Head of caudate nucleus (tissue), 42 donors: ENCODE measurements at places on chromosomes 1 and 21.

DNA sequence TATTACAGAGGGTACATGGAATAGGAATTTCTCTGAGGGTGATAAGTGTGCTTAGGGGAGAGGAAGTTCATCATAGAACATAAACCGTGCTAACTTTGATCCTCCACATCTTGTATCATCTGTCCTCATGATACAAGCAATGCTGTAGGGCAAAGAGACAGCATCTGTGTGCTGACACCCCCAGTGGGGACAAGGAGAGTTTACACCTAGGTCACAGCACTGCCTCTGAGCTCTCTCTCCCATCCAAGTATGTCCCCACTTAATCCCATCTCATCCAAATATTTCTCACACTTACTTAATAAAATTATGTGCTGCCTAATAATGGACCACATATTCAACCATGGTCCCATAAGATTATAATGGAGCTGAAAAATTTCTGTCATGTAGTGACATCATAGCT lies 4.3 kb upstream of the TEDDM1 start:
- DNase-seq, result no peak

DNA sequence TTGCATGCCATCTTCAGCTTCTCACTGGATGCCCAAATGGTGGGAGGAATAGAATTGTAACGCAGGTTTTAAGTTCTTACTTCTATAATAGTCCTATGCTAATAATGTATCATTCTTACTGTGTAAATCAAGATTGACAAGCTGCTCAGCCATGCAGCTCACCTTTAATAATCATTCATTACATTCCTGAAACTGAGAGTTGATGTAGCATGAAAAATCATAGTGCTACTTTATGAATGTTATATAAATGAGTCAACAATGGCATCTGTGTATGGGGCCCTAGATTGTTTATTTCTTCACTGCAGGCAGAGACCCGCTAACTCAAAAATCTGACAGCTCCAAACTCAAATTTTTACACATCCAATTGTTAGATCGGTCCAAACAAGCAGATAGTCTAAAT lies 34.4 kb downstream of the FH start:
- no peak for DNase-seq

DNA sequence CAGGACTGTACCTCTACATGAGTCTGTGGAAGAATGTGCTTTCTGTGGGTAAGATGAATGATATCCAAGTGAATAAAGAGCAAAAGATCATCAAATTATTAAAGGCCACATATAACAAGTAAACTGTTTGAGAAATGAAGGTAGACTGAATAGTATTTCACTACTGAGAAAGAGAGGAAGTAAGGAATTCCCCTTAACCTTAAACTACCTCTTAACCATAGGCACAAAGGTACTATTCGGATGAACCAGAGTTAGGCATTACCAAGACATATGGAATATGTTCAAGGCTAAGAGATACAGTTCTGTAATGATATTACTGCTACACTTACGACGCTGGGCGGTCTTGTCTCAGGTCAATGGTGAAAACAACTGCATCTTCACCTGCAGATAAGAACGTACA lies 25.5 kb downstream of the DCAF8 start:
- no peak for DNase-seq

DNA sequence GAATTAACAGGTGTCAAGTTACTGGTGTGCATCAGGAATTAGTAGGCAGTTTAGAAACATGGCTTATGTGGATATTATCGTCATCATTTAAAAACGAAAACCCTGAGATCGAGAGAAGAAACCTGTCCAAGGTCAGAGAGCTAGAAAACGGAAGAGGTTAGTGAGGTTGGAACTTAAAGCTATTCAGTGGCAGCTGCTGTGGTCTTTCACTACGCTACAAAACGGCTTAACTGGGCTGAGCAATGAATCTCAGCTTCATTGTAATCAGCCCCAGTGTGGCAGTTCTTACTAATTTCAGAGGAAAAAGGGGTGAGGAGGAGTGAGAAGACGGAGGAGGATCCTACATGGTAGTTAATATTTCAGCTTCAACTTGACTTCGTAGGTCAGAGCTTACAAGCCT lies 77.9 kb downstream of the DAB1 start:
- DNase-seq, result no peak

- DNase-seq, result no peak
These were observed 4.1 kb downstream of the SEMA4A start for GRCh38 chr1:156157506-156157905.

- no peak for DNase-seq
These were observed 436.5 kb upstream of the VAMP3 start for GRCh38 chr1:7334475-7335035.

DNA sequence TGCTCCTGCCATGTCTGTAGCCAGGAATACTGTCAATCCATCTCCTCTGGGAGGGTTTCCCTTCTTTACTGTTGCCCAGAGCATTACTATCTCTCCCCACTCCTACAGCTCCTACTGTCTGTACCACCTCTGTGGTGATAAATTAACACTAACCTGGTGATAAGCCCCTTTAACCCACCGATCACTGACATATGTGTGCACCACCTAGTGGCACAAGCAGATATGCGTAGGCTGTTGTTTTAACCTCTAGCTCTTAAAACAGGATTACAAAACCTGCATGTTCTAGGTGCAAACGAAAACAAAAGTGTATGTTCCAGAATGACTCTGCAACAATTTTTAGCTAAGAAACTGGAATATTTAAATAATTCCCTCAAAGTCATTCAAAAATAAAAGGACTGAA lies 93.9 kb upstream of the BEND5 start:
- no peak for DNase-seq

GRCh38 chr1:167328306-167328815 lies 107.7 kb downstream of the POU2F1 start:
- DNase-seq, result no peak

- no peak for DNase-seq
These were observed 957.0 kb downstream of the AMY1C start for GRCh38 chr1:104706631-104707147.

GRCh38 chr1:82044111-82044510 lies 243.4 kb downstream of the ADGRL2 start:
- DNase-seq, result no peak

DNA sequence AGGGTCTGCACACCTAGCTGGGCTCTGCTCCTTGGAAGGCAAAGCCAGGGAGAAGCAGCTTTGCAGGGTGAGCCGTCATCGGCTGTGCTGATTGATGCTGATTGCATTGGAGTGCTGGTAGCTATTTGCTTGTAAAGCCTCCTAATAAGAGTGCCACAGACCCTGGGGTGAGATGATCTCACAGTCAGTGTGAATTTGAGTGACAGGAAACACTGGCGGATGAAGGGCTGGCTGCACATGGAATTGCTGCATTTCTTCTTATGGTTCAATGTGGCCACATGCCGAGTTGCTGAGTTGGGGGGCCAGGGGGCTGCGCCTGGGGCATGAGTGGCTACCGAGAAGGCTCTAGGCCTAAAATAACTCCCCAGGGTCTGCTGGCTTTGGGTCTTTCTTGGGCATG lies 138.2 kb upstream of the CACNA1E start:
- DNase-seq, result no peak

- DNase-seq, result no peak
These were observed 26.2 kb downstream of the ATP8B2 start for GRCh38 chr1:154351363-154352068.
